Fibroblast of the conjunctiva (primary cell): ENCODE measurements at places on chromosomes 2 and 18.

DNA sequence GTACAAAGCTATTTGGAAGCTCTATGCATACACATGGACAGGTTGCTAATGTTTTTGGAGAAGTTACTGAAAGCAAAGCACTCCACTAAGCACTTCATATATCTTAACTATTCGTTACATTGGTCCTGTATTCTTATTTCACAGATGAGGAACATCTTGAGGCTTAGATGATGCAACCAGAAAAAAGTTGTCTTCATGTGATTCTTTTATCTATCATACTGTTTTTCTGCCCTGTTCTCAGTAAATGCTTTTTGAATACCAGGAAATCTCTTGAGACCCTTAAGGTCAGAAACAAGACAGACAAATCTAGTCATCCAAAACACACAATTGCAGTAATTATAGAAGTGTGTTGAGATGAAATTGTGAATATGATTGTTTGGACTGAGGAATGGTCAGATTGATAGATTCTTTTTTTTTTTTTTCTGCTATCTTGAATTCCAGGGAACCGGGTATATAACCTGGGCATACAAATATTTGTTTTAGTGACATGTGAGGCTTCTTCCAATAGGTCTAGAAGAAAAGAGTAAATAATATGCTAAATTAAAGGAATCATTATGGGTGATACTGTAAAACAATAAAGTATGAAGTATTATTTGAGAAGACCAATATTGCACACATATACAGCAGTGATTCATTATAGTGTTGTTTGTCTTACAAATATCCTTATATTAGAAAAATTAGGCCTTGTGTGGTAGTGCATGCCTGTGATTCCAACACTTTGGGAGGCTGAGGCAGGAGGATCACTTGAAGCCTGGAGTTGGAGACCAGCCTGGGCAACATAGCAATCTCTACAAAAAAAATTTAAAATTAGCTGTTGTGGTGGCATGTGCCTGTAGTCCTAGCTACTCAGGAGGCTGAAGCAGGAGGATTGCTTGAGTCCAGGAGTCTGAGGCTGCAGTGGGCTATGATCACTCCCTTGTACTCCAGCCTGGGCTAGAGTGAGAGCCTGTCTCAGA lies 33.7 kb downstream of the EHBP1 start:
- peak; percentile 31 for DNase-seq

- no peak for DNase-seq
Observed at GRCh38 chr2:120452131-120452530, 106.2 kb downstream of the INHBB start.

DNA sequence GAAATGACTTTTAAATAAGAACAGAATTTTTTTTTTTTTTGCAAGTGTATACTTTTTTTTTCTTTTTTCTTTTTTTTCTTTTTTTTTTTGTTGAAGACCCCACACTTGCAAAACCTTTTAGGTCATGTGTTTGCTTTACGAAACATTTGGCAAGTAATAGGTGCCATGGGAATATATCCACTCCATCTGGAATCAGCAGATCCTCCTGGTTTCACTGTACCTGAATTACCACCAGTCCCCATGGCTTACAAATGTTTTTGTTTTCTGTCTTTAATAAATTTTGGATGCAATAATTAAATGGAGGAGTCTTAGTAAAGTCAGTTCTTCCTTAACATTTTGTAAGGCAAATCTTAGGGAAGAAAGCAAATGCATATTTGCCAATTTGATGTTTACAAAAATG lies 559.7 kb upstream of the ZEB2 start:
- DNase-seq: no peak

DNA sequence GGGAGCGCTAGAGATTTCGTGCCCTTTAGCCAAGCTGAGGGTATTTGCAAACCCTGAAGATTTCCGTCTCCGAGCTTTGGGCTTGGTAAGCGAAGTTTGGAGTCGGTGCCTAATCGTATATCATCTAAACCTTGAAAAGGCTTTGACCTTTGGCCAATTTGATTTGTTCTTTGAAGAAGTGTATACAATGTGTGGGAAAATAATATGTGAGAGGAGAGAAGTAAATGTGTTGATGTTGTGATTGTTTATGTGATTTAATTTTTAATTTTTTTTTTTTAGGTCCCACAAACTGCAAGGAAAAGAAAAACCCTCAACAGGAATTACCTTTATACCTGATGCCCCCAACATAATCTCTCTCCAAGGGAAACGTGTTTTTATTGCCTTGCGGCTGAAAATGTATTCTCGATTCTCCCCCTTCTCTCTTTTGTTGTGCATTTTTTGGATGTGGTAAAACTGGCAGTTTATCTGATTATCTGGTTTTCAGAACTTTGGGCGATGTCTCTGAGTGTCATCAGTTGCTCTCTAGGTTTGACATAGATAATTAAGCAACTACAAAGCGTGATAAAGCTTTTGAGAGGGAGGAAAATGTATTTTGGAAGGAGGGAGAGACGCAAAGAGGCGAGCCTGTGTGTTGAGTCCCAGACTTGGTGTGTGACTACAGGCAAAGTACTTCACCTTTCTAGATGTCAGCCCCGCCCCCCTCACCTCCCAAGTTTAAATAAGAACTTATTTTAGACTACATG lies 912 bp upstream of the FBXO11 start:
- DNase-seq: no peak

- DNase-seq: peak; percentile 68
Observed at GRCh38 chr2:226673314-226673723, 126.3 kb downstream of the IRS1 start.

GRCh38 chr2:142750858-142751257 lies 126.6 kb upstream of the KYNU start:
- no peak for DNase-seq

GRCh38 chr2:190318931-190319554 lies 583 bp downstream of the HIBCH start:
- DNase-seq: no peak

DNA sequence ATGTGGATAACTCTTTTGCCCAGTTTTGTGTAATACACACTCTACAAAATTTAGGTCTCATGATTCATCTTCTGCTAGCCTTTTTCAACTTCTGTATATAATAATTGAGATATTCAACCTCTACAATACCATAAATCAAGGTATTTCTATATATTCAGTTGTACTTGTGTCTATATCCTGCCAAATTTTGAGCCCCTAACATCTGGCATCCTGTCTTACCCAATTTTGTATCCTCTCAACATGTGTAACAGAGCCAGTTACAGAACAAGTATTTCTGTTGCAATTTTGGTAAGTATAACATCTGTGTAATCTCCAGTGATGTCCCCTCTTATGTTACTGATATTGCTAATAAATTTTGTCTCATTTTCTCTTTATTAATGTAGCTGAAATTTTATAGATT lies 145.8 kb downstream of the TRIB2 start:
- DNase-seq: no peak
